ENCODE measurements at places on chromosomes 13 and 19.
A peak's percentile ranks its signal among the peaks of the same experiment; 100 is the strongest.

- DNase-seq: no peak
Measured at GRCh38 chr19:16106121-16106520, 5.6 kb upstream of the RAB8A start.

GRCh38 chr13:28684257-28684656 is 25.3 kb downstream of the POMP start:
- DNase-seq: no peak

DNA sequence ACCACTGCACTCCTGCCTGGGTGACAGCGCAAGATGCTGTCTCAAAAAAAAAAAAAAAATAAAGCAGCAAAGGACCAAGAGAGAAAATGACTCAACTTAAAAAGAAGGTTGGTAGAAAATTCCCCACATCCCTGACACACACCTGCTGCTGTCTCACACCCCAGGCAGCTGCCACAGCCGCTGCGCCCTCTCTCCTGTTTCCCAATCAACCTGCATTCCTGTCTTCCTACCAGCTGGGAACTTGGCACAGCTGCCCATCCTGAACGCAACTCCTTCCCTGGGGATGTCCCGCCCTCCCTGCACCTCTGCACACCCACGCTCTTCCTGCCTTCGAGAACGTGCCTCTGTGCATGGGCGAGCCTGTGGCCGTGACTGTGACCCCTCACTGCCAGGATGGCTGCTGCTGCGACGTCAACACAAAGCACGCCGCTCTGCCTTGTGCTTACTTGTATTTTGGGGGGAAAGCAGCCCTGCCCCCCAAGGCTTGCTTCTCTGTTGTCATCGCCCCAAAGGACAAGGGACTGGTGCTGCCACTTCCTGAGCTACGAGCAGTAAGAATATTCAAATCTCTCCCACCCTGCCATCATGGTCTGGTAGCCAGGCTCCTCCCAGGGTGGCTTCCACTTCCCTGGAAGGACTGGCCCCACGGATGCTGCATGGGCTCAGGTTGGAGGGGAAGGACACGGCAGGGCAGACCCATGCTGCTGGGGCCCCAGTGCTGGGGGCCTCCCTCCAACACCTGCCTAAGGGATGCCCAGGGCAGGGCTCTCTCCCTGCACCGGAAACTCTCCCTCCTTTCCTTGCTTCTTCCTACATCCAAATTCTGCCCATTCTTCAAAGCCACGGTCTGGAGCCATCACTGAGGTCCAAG is 20.7 kb downstream of the SH3GL1 start:
- peak; percentile 41 for DNase-seq

GRCh38 chr19:19234220-19234816 is 22.6 kb downstream of the NCAN start:
- no peak for DNase-seq

GRCh38 chr19:10422046-10422461 is 1.7 kb downstream of the PDE4A start:
- no peak for DNase-seq
